Brain (organoid and tissue), 16 donors: ENCODE measurements at places on chromosomes 6 and 20. TPM values are rescaled to one million over a fixed set of nuclear protein-coding genes. Genes with fewer than 3 reads are reported as not detected.

The SEMG1 gene
- polyA plus RNA-seq, result not detected

The MYH7B gene
- polyA plus RNA-seq, result 6.3 TPM

The GTF2H4 gene
- 33.0 TPM for polyA plus RNA-seq

The RFX6 gene
- not detected for polyA plus RNA-seq

The ABHD16B gene
- not detected for polyA plus RNA-seq

The DEFB128 gene
- polyA plus RNA-seq, result not detected

The PHF1 gene
- 115 TPM for polyA plus RNA-seq

The BANF2 gene
- not detected for polyA plus RNA-seq

The PRSS16 gene
- polyA plus RNA-seq, result 24.8 TPM

The PPIL6 gene
- polyA plus RNA-seq, result 7.6 TPM

The SPEF1 gene
- 1.0 TPM for polyA plus RNA-seq

The OR2H1 gene
- polyA plus RNA-seq, result not detected

The E2F1 gene
- polyA plus RNA-seq, result 73.1 TPM

The TBX18 gene
- 1.4 TPM for polyA plus RNA-seq

The HLA-DRB1 gene
- 20.2 TPM for polyA plus RNA-seq

The MYBL2 gene
- polyA plus RNA-seq, result 148 TPM

The GGT7 gene
- 28.5 TPM for polyA plus RNA-seq

The FLOT1 gene
- polyA plus RNA-seq, result 231 TPM

The PTCRA gene
- polyA plus RNA-seq, result not detected

The GUCA1A gene
- 0.20 TPM for polyA plus RNA-seq

The MLN gene
- not detected for polyA plus RNA-seq

The GLP1R gene
- 12.7 TPM for polyA plus RNA-seq

The BPIFB4 gene
- not detected for polyA plus RNA-seq

The FOXF2 gene
- 2.6 TPM for polyA plus RNA-seq

The ELOVL2 gene
- polyA plus RNA-seq, result 25.3 TPM

The RBPJL gene
- not detected for polyA plus RNA-seq

The ZKSCAN3 gene
- polyA plus RNA-seq, result 3.7 TPM

The CD24 gene
- polyA plus RNA-seq, result 1,099 TPM

The WFDC2 gene
- 137 TPM for polyA plus RNA-seq

The ERVFRD-1 gene
- not detected for polyA plus RNA-seq

The SLC35F1 gene
- 16.3 TPM for polyA plus RNA-seq

The ZSCAN31 gene
- 19.4 TPM for polyA plus RNA-seq

The TMEM217 gene
- 1.1 TPM for polyA plus RNA-seq

The TINAG gene
- polyA plus RNA-seq, result not detected

The MCCD1 gene
- not detected for polyA plus RNA-seq

The RANBP9 gene
- polyA plus RNA-seq, result 61.8 TPM

The CGA gene
- not detected for polyA plus RNA-seq

The LY6G5C gene
- polyA plus RNA-seq, result 7.6 TPM
